ENCODE measurements at places on chromosomes 1 and 21.
A peak's percentile ranks its signal among the peaks of the same experiment; 100 is the strongest.

DNA sequence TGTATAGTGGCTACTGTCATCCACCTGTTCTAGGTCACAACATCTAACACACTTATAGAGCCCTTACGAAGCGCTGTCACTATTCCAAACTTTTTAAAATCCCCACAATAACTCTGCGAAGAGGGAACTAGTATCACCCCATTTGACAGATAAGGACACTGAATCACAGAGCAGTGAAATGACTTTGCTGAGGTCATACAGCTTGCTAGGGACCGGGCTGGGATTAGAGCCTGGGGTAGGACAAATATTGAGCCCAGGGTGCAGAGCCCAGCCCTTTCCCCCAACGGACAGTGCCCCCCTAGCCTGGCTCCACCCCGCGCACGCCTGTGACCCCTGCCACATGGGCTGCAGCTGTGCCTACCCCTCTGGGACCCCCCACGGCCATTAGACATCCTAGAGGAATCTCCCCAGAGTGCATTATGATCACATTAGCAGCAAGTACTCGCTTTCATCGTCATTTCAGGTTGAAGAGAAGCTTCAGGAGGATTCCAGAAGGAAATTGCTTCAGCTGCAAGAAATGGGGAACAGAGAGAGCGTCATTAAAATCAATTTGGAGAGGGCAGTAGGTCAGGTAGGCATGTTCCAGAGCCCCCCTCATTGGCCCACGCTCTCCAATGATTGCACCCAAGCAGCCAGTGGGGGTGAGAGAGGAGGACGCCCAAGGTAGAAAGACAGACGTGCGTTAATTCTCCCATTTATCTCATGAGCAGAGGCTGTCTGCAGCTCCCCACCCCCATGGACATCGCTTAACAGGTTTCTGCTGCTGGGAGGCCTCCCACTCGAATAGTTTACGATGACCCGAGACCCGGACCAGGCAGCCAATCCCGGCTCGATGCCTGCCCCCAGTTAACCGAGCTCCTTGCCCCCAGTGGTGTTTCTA is 77.2 kb downstream of the FHAD1 start:
- no peak for DNase-seq

GRCh38 chr1:209861242-209861641 is 33.5 kb downstream of the UTP25 start:
- DNase-seq: no peak

- no peak for DNase-seq
These were observed 1.7 kb upstream of the CELSR2 start for GRCh38 chr1:109247401-109248365.

DNA sequence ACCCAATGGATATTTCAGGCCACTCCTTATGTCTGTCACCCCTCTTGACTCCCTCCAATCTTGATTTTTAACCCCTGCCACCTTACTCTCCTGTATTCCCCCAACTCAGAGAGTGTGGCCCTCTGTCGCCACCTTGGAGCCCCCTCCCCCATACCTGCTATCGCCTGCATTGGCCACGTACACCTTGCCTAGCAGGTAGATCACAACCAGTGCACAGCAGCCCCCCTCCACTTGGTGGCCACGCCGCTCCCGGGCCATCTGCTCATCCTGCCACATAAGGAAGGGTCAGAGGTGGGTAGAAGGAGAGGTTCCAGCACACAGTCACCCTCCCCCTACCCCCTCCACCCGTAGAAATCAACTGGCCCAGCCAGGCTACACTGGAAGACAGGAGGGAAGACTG is 2.9 kb downstream of the PPM1J start:
- no peak for DNase-seq

GRCh38 chr21:44496564-44497550 is 41.5 kb downstream of the LRRC3 start:
- no peak for DNase-seq

DNA sequence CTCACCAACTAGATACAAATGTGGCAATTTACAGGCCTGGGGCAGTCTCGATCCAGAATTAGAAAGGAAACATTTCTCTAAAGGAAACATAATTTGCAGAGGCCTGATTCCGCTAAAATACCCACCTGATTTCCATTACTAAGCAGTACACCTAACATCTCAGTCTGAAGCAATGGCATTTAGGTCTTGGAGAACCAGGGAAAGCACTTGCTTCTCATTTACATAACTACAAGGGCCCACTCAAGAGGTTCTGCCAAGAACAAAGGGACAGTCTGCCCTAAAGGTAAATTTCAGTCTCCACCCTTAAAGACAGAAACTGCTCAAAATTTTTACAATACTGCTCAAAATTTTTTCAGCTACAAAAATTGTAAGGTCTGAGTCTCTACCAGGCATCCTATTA is 123.7 kb upstream of the GJB5 start:
- DNase-seq: no peak

DNA sequence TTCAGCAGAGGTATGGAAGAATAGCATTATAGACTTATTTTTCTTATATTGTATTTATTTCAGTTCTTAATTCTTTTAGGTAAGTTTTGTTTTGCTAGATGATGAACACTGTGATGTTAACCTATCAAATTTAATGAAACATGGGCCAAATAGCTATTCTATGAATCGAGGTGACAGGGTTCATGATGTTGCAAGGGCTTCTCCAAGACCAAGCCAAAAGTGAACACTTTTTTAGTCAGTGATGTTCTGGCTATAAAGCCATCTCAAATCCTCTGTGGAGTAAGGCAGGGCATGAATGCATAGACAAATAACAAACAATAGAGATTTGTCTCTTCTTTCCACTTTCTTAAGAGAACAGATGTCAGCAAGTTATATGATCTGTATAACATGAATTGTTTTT is 26.7 kb downstream of the C1orf146 start:
- DNase-seq: no peak

GRCh38 chr1:77538956-77539518 is 143.4 kb downstream of the ZZZ3 start:
- no peak for DNase-seq

DNA sequence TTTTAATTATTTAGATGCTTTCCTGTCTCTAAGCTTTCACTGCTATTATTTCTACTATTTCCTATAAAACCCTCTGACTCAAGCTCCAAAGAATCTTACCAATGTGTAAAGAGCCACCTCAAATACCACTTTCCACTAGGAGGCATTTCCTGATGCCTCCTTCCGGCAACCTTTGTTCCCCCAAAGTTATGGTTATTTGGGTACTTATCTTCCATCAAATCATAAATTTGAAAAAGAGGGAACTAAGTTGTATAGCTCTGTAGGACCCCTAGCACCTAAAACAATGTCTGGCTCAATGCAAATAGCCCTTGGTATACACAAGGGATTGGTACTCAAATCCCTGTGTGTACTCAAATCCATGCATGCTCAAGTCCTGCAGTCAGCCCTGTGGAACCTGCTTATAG is 79.6 kb downstream of the NME7 start:
- DNase-seq: no peak

GRCh38 chr1:32964461-32965250 is at the start of gene RNF19B:
Gene RNF19B, minus strand, starts transcription at chr1:32964809. Its CDS starts 124 bp downstream, at chr1:32964685.
- DNase-seq: peak; percentile 86

- no peak for DNase-seq
These were observed 317.4 kb upstream of the RUNX1 start for GRCh38 chr21:35366394-35367080.

- no peak for DNase-seq
These were observed 3.2 kb downstream of the DAP3 start for GRCh38 chr1:155691992-155692528.

- DNase-seq: no peak
These were observed 376.3 kb downstream of the KCNH1 start for GRCh38 chr1:210757677-210758076.

DNA sequence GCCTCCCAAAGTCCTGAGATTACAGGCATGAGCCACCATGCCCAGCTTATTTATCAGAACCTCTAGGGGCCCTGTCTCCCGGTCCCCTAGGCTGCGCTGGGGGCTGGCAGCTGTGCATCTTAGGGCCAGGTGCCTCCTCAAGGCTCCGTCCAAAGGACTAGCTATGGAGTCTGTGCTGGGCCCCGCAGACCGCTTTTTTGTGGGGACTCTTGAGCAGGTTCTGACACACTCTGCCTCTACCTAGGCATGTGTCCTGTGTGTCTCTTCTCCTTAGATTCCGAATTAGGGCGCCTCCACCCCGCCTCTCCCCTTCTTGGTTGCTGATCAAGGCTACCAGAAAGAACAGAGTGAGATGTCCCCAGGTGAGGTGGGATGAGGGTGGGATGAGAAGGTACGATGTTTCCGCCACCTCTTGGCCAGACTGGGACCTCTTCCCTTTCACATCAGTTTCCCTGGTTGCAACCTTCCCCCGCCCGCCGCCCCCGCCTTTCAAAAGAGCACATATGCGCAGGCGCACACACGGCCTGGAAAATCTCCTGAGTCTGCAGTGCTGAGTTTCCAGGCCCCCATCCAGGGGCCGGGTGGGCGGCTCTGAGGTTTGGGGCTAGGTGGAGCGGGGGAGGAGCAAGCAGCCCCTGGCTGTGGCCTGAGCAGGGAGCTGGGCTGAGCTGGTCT is 5.0 kb upstream of the PTPN7 start:
- no peak for DNase-seq
